Activated naive CD4-positive, alpha-beta T cell treated with anti-CD3 and anti-CD28 coated beads, Interleukin-2, amount 10 ng/mL, durations not matched to agents 7 days and 5 days (primary cell): ENCODE measurements at places on chromosomes 11 and 22.

- DNase-seq: no peak
These were observed 32.3 kb upstream of the CYP2D6 start for GRCh38 chr22:42162728-42163489.

- DNase-seq: peak; percentile 38
These were observed 18.1 kb upstream of the CSTF3 start for GRCh38 chr11:33179348-33179803.

- DNase-seq: no peak
These were observed 31.3 kb downstream of the MTNR1B start for GRCh38 chr11:93000511-93001476.

DNA sequence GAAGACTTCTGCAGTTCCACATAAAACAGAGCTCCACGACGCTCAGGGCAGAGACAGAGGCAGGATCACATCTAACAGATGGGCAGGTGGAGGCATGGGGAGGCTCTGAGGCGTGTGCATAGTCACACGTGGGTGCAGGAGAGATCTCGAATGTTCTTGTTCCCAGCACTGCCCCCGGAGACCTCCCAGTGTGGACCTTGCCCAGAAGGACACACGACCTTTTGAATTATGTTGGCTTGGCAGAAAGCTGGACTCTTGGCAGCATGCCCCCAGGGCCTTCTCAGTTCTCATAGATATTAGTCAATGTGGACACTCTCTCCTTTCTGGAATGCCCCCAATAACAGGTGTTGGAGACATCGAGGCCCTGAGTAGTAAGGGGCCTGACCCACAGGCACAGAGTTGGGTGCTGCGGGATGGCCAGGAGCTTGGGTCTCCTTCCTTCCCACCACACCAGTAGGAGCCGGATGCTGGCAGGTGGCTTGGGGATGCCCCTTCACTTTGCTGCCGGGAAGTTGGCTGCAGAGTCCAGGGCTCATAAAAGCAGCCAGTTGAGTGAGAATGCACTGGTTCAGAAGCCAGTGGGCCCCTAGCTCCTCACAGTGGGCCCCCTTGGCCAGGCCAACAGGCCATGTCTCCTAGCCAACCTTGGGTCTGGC is 12.1 kb downstream of the MYEOV start:
- no peak for DNase-seq

GRCh38 chr22:46575911-46576555 is 38.6 kb upstream of the CELSR1 start:
- peak; percentile 33 for DNase-seq

GRCh38 chr11:66365711-66366619 is 5.6 kb downstream of the SLC29A2 start:
- DNase-seq: no peak
